ENCODE measurements at places on chromosomes 1 and 21.

DNA sequence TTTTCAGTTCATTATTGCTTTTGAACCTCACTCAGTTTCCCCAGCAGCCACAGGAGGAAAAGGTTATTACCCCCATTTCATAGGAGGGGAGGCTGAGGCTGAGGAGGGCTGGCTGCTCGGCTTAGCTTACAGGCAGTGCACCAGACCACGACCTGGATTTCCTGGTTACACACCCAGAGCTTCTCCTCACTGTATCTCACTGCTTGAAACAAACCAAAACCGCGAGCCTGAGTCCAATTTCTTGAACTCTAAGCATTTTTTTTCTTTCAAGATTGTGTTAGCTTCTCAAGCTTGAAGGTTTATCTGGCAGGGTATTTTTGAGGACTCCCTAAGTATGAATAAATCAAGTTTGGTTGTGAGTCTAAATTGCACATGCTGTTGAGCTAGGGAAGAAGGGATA is 188.9 kb upstream of the EDN2 start:
- DNase-seq: no peak

DNA sequence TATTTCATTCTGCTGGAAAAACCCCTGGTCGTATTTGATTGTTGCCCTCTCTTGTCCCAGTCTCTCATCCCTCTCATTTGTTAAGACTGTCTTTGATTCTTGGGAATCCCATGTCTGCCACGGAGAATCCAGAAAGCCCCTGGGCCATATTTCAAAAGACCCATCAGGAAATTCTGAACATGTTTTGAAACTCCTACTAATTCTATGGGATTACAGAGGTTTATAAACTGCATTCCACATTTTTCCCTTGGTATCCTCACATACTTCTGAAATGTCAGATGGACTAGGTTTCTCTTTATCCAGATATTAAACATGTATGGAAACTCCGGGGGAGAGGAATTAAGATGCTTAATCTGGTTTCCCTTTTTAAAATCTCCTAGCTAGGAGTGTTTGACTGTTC is 80.0 kb downstream of the HUNK start:
- DNase-seq: no peak

DNA sequence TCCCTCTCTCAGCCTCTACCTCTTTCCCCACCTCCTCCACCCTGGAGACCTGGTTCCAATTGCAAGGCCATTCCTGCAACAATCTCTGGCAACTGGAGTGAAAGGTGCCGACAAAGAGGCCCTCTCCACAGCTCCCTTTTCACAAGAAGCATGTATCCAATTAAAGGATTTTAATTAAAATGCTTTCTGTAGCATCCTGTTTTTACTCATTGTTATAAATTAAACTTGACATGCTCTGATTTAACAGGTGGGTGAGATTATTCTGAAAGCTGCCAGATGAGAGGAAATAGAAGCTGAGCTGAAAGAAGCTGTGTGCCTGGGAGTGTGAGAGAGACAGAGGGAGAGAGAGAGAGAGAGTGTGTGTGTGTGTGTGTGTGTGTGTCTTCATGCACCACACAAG is 160.5 kb downstream of the TBX15 start:
- DNase-seq: no peak

DNA sequence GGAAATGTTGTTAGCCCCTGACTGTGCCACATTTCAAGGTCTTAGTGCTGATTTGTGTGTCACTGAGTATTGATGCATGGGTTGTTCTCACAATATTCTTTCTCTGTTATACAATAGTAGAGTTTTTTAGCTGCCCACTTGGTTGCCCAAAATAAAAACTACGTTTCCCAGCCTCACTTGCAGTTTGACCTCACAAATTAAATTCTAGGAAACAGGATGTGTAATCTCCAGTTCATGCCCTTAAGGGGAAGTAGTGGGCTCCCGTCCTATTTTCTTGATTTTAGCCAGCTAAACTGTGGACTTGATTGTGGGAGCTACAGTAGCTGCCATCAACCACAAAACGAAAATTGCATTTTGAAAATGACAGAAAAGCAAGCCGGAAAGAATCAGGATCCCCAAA is 27.3 kb upstream of the LAMC1 start:
- no peak for DNase-seq
